LNCaP clone FGC (cell line): ENCODE measurements at places on chromosomes 6 and 20.

DNA sequence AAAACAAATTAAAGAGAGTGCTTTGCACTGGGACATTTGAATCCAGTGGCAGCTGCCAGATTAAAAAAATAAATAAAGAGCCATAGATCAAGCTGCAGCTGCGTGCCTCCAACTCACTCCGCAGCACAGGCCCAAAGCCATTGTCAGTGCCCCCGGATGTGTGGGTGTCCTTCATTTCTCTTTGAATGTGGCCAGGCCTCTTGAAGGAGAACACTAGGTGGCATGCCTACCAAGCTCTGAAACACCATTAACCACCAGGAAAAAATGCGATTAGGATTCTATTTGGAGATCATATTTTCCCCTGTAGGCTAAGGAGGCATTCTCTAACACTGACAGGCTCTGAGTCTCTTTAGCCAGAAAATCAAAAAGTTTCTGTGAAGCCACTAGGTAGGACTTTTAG is 549.8 kb downstream of the PRKN start:
- no peak for DNase-seq

DNA sequence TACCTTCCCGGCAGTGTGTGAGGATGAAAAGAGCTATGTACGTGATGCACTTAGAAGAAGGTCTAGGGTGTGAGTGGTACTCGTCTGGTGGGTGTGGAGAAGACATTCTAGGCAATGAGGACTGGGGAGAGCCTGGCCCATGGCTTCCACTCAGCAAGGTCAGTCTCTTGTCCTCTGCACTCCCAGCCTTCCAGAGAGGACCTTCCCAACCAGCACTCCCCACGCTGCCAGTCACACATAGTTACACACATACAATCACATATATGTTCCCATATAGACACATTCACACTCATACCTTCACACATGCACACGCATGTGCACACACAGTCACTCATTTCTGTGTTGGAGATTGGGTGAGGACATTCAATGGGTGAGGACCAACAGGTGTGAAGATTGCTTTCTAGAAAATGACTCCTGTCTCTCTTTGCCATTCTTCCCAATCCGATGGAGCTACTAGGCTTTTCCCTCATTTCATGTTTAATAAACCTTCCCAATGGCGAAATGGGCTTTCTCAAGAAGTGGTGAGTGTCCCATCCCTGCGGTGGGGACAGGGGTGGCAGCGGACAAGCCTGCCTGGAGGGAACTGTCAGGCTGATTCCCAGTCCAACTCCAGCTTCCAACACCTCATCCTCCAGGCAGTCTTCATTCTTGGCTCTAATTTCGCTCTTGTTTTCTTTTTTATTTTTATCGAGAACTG is 30.4 kb downstream of the SRSF3 start:
- no peak for DNase-seq

DNA sequence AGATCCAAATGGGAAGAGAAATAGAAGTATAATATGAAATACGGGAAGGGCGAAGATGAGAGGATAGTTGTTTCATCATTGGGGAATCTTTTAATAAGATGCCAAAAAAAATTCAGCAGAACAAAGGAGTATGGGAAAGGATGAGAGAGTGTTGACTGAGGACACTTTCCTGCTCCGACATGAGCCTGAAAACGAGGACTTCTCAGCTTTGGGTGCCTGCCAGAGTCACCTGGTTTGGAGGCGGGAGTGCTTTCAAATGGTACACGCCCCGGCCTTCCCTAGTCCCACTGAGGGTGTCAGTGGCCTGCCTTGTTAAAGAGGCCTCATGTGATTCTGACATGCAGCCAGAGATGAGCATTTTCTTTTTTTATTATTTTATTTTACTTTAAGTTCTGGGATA is 250.9 kb downstream of the ANKRD60 start:
- DNase-seq = no peak

DNA sequence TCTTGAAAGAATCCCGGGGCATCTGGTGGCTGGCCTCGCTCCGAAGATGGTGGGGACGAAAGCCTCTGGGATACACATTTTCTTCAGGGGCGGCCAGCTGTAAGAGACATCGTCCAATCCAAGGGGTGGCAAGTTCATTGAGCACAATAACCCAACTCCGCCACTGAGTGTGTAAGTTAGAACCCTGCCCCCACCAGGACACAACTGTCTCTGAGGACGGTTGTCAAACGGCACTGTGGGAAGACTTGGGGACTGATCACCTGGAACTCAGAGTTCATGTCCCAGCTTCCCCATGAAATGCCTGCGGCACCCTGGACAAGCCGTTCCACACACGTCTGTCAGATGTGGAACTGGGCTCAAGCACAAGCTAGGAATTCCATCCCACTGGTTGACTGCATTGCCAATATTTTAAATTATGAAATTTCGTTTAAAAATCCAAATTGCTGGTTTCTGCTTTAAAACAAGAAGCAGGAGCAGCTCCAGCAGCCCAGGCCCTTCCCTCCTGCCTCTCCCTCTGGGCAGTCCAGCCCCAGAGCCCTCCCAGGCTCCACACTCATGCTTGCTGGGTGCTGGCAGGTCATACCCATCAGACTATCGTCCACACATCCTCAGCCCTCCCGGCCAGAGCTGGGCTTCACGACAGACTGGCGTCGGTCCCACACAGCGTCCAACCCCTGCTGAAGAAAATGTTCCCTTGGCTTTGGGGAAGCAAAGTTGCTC is 80.9 kb upstream of the AFDN start:
- no peak for DNase-seq

DNA sequence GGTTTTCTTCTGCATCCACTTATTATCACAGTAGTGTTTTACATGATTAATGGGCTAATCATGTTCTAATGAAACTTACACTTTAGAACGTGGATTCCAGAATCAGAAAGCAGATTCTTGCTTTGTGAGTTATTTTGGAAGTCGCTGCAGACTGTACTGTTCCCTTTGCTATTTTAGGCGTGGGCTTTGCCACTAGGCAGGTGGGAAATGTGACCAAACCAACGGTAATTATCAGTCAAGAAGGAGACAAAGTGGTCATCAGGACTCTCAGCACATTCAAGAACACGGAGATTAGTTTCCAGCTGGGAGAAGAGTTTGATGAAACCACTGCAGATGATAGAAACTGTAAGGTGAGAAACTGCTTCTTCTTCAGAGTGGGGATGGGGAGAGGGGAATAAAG is 598 bp downstream of the FABP7 start:
- no peak for DNase-seq

GRCh38 chr6:152298055-152298647 is 339.0 kb downstream of the SYNE1 start:
- DNase-seq = no peak

DNA sequence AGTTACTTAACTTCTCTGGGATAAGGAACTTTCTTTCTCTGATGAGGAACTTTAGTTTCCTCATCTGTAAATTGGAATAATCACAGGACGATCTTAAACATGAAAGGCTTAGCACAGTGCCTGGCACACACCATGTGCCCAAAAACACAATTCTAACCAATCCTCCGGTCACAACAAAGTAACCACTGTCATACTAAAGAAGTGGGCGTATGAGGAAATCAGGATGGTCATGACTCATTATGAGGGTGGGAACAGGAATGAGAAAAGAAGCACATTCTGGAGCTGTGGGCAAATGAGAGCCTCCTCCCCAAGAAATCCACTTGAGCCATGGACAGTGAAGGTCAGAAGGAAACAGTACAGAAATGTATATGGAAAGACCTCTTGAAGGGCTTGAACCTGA is 82.9 kb downstream of the LRFN2 start:
- DNase-seq = no peak

- DNase-seq = no peak
These were observed 38.1 kb upstream of the OPN5 start for GRCh38 chr6:47743744-47744143.
